Renal cortex interstitium (tissue), 15 donors: ENCODE measurements at places on chromosomes 7 and 10.
A peak's percentile ranks its signal among the peaks of the same experiment; 100 is the strongest.

- DNase-seq = no peak
Measured at GRCh38 chr10:127168261-127168660, 28.1 kb downstream of the INSYN2A start.

GRCh38 chr10:78570633-78571235 is 498.0 kb upstream of the ZMIZ1 start:
- no peak for DNase-seq

GRCh38 chr10:49135575-49136313 is 1.9 kb upstream of the FAM170B start:
- DNase-seq = no peak

- DNase-seq = no peak
Measured at GRCh38 chr10:36366843-36367242, 724.7 kb upstream of the FZD8 start.

DNA sequence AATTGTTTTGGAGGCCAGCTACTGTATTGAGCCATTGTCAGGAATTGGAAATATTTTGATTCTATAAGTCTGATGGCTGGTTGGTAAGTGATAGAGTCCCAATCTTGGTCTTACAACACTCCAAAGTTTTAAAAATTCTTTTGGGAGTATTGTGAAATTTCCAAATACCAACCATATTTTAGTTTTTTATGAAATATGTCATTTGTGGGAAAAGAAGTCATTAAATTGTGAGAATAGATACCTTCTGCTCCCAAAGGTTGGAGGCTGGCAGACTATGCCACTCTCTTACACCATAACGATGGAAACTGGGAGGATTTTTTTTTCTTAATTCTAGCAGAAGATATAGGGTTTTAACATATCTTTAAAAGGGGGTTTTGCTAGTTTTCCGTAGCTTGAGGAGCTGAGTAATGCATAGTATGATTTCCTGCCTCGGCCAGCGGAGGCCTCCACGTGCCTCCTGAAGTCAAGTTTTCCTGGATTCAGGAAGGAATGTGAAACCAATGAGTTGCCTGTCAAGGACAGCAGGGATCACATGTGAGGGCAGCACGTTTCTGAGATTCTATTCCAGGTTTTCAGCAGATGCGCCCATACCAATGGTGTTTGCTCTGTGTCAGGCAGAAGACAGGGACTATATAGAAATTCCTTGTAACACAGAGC is 92.2 kb upstream of the LAMB4 start:
- DNase-seq = no peak

DNA sequence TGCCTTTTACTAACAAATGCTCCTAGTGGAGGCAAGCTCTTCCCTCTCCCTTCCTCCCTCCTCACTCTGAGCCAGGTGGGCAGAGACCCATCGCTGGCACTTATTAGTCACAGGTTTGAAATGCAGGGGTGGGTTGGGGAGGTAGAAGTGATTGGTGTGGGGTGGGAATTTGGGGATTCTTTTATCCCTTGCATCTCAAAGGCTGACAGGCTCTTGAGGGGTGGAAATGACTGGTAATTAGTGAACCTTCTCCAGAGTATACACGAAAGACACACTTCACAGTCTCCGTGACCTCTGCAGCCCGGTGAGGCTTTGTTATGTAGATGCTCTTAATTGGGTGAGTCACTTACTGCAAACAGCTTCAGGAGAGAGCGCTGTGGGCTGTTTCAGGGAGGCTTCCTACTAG is 13.9 kb upstream of the LRMDA start:
- no peak for DNase-seq

GRCh38 chr7:110944966-110945644 is 145.8 kb upstream of the LRRN3 start:
- DNase-seq = no peak

DNA sequence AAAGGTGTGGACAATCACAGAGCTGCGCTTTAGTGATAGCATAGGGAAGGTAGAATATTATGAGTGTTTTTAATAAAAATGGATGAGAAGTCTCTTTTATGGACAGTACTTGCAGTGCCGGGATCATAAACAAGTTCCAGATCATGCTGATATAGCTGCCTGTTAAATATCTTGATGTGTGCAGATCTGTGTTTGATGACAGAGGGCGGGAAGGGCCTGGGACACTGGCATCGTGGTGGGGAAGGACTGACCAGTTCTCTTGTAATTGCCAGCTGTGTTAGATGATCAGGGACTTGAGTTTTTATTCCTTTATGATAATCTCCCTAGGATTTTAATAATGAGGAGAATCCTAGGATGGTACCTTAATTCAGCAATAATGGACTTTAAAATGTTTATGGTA is 14.6 kb downstream of the SND1 start:
- DNase-seq = no peak

DNA sequence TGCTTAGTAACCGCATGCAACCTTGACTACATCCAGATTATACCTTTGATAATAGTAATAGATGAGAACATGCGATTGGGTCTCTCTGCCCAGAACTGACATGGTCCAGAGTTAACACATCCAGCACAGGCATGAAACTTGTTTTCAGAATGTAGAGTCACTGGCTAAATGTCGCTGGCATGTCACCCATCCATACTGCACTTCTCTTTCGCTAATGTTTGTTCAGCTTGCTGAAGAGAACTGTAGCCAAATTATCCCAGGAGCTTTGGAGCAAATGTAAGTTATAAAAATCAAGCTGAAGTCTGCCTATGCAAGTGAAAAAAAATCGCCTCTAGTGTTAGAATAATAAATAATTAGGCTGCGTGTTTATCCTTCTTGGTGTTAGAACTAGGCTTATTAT is 98.2 kb downstream of the PRTFDC1 start:
- DNase-seq = no peak

GRCh38 chr7:158863611-158864506 is 7.5 kb downstream of the DYNC2I1 start:
- peak; percentile 54 for DNase-seq

DNA sequence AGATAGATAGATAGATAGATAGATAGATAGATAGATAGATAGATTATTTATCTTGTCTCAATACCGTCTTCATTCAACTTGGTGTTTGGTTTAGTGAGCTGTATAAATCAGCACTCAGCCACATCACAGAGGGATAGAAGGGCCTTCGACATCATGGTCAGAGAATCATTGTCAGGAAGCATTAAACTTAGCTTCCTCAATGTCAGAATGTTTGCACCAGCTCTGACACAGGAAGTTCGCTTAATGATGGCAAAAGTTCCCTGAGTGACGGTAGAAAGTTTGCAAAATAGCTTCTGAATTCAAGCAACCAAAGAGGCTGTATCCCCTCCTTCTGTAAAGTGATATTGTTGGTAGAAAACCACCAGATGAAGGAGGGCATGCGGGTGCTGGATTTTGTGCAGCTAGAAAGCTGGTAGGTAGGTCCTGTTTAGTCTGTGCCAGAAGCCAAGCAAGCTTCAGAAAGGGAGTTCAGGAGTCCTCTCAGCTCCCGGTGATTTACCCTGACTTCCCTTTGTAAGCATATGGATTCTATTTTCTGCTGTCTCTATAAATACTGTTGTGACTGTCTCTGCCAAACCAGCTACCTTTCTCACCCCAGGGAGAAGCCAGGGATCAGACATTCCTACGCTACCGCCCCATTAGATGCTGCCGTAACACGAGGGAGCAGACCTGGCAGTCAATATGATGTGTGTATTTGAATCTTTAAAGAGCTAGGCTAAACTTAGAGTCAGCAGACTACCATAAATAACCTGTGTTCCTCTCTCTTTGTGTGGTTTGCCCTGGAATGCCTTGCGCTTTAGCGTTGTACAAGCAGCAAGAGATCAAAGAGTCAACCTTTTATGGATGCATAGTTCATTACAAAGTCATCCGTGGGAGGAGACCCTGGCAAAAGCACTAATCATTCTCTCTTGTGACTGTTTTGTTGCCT is 200.5 kb upstream of the KIAA1217 start:
- DNase-seq = no peak

DNA sequence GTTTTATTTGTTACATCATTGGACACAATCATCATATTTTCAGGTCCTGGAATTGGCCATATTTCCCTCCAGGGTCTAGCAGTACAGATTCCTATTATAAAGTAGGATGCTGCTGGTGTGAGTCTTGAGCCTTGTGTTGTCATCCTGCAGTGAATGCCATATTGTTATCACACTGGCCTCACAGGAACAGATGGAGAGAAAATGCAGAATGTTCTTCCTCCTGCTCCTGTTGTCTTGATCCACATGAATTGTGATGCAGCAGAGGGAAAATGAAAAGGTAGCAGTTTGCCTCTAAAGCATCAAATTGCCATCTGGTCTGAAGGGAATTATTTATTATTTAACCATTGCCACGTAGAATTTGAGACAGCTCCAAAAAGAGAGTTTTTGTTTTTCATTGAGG is 248.6 kb downstream of the GPAM start:
- no peak for DNase-seq

GRCh38 chr7:131836733-131837132 is 280.3 kb upstream of the PODXL start:
- no peak for DNase-seq

GRCh38 chr7:2800931-2801688 is 43.0 kb downstream of the GNA12 start:
- DNase-seq = no peak

DNA sequence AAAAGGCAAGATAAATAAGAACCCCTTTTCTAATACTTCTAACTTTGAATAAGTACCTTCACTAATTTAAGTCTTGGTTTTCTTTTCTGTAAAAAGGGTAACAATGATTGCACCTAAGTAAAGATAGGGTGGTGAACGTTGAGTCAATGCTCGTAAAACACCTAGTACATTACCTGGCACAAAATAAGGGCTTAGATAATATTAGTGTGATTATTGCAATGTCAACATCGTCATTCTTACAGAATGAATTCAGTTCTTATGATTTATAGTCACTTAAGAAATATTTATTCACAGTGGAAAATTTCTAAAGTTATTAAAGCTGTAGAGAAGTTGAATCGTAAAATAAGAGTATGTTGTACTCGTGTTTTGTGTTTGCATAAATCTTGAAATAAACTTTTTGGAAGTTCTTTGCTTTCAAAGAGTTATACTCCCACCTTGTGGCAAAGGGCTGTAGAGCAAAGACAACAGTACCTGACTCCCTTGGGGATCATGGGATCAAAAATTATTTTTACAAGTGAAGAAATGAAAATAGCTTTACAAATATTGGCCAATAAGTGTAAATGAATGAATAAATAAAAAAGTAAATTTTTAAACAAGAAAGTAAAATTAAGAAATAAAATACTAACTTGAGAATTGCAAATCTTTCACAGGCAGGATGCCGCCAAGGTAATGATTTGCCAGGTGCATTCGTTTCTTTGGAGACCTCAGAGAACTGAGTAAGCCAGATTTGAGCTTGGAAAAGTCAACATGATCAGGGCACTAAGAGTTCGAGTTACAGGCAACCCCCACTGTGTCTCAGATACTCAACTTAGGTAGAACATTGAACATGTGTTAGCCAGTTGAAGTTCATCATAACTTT is 285.8 kb upstream of the CACNA2D1 start:
- DNase-seq = no peak

- no peak for DNase-seq
Measured at GRCh38 chr10:66291133-66291532, 634.7 kb upstream of the LRRTM3 start.

DNA sequence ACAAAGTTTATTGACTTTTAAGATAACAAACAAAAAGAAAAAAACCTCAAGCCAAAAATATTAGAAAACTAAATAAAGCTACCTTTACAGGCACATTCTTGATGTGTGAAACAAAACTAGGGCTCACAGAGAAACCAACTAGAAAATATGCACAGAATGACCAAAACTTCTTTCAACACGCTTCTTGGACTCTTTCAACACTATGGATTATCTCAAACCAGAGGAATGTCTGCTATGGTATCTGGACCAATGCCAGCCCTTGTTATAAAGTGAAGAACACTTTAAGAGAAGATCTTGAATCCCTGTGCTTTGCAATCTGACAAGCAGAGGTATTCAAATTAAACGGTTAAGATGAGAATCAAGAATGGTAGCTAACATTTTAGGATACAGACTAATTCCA is 76.6 kb downstream of the DNAJC1 start:
- no peak for DNase-seq

DNA sequence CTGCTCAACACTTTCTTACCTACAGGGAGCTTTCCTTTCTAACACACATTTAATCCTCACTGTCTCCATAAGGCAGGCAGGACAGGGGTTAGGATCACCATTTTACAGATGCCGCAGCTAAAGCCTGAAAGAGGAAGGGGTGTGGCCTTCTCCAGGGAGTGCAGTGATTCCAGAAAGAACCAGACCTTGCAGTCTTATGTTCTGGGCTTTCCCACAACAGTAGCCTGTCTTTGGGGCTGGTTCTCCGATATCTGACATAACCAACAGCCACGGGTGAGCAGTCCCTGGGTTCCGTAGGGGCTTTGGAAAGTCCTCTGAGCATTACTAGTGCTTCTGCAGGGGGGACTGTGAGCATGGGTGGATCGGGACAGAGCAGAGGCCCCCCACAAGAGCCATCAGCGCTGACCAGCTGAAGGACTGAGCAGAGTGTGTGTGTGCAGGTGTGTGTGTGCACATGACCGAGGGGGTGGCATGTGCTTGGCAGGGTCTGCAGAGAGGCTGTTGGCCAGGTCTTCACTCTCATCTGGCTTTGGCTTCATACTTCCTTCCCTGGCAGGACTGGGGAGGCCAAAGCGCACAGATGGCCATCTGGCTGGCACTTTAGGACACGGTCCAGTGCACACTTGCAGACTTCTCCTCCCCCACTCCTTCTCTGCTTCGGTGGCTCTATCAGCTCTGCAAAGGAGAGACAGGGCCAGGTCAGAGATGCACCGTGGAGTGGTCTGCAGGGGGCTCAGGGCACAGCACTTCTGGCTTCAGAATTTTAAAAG is 400.3 kb downstream of the RPS24 start:
- no peak for DNase-seq

GRCh38 chr7:151351967-151352366 is 10.4 kb downstream of the NUB1 start:
- DNase-seq = no peak

DNA sequence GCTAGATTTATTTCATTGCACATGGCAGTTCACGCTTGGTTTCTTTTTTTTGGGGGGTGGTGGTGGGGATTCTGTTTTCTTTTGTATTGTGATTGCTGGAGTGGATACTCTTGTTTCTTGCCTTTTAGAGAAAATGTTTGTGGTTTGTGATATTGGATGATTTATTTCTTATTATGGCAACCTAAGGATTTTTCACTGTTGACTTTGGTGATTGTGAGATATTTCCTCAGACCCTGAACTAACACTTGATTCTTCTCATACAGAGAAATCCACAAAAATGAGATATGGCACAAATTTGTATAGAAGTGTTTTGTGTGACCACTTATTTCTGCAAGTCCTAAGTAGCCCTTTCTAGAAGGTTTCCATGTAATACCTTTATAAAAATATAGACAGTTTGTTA is 871.1 kb downstream of the LRMDA start:
- no peak for DNase-seq

GRCh38 chr7:74020390-74020789 is 7.6 kb upstream of the ELN start:
- DNase-seq = no peak
